ENCODE measurements at places on chromosomes 16 and 17. TPM values are rescaled to one million over a fixed set of nuclear protein-coding genes. Genes with fewer than 3 reads are reported as not detected.

Gene EIF3CL
- 119 TPM for total RNA-seq

Gene NKIRAS2
- 59.2 TPM for total RNA-seq

Gene SRSF2
- 453 TPM for total RNA-seq

Gene TP53TG3
- not detected for total RNA-seq

Gene SPATA32
- total RNA-seq = 0.23 TPM

Gene ADORA2B
- 0.98 TPM for total RNA-seq

Gene FNDC8
- total RNA-seq = not detected

Gene FAM117A
- 13.6 TPM for total RNA-seq

Gene CREBBP
- 97.6 TPM for total RNA-seq

Gene ATF7IP2
- total RNA-seq = 19.4 TPM

Gene FBXL16
- total RNA-seq = 3.0 TPM

Gene HBA1
- not detected for total RNA-seq

DNA sequence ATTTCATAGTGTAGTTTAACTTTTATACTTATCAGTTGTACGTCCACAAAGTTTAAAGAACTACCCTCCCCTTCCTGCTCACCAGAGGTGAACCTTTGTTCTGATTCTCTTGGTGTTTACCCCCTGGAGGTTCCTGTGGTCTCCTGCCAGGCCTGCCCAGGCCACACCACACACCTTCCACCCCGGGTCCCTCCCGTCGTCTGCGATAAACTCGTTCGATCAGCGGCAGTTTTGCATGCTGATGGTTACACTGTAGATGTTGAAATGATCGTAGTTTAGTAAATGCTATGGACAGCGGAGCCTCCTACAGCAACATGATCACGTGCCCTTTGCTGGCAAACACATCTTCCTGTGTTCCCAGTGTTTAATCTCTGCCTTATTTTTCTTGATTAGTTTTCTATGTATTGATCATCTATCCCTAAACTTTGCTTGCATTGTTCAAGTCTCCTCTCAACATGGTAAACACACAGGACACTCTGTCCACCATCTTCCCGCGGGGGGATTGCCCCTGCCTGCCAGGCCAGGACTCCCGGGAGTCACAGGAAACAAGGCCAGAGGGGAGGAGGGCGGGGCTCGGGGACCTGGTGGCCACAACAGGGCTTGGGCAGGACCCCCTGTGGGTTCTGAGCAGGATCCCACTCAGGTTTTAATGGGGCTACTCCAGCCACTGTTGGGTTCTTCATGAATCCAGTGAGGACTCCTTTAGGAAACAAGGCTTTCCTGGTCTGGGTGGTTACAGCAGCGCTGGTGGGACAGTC, 2.8 kb upstream of the ACSF3 start:
- DNase-seq = no peak

- DNase-seq = peak; percentile 62
These were observed at the start of gene RASL10B for GRCh38 chr17:35731239-35731916. TSS of gene RASL10B (plus strand) at chr17:35731639. CDS start at chr17:35735185, 3,546 bp downstream.

- DNase-seq = no peak
These were observed 138.5 kb upstream of the IRX3 start for GRCh38 chr16:54425068-54425467.

DNA sequence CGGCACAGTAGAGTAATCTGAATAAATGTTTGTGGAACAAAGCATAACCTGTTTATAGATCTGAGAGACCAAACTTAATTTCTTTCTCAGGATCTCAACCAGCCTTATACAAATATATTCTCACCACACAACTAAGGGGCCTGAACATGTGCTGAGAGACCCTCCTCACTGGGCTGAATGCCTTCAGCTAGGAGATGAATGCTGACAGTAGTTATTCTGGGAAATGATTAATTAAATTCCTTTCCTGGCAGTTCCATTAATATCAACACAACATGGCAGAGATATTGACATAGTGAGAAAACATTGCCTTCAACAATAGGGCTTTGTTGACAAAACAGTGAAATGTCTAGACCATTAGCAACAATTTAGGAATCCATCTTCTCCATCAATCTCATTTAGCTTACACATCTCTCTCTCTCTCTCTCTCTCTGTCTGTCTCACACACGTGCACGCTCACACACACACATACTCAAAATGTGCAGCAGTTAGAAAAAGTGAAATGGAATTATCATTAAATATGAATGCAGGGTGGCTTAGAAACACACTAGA, 780.8 kb upstream of the CDH8 start:
- DNase-seq = no peak

GRCh38 chr17:20774472-20775135, 195.1 kb downstream of the CDRT15L2 start:
- DNase-seq = no peak

GRCh38 chr17:68231541-68231940, 16.3 kb upstream of the AMZ2 start:
- DNase-seq = no peak

GRCh38 chr17:43471585-43472160, 12.1 kb upstream of the DHX8 start:
- no peak for DNase-seq

DNA sequence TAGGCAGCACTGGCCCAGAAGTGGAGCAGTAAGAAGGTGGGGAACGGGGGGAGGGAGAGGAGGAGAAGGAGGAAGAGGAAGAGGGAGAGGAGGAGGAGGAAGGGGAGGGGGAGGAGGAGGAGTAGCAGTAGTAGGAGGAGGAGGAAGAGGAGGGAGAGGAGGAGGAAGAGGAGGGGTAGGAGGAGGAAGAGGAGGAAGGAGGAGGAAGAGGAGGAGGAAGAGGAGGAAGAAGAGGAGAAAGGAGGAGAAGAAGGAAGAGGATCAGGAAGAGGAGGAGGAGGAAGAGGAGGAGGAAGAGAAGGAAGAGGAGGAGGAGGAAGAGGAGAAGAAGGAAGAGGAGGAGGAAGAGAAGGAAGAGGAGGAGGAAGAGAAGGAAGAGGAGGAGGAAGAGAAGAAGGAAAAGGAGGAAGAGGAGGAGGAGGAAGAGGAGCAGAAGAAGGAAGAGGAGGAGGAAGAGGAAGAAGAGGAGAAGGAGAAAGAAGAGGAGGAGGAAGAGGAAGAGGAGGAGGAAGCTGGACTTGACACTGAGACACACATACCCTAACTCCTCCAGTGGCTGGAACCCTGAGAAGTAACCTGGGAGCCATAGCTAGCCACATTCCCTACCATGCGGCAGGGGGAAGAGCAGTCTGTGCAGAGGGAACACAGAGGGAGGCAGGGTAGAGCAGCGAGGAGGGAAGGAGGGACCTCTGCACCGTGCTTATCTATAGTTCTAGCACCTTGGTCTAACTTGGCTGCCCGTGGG, 35.8 kb downstream of the LRRC75A start:
- no peak for DNase-seq

DNA sequence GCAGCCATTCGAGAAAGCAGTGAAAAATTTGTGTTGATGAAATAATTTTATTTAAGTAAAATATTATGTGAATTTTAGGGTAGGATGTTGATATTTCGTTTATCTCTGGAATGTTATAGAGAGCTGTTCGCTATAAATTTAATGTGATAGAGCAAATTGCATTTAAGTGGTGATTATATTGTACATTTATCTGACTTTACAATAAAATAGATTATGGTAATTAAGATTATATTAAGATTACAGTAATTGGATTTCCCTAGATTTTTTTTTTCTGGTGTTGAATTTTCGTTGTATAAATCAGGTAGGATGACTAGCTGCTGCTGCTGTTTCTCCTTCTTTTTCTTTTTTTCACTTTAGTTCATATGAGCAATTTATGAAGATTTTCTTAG, 71.0 kb downstream of the AATF start:
- no peak for DNase-seq

DNA sequence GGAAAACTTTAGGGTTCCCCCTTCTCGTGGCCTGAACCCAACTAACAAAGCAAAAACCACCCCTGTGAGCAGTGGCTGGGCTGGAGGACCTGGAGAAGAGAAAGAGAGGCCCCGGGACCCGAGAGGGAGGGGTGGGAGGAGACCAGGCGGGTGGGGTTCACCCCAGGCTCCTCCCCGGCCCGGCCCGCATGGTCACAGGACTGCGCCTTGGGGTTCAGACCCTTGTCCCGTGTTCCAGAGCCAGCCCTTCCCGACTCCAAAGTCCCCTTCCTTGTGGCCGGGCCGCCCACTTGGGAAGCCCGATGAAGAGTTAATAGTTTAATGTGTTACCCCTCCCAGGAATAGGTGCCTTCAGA, 852 bp downstream of the MARVELD3 start:
- DNase-seq = no peak

DNA sequence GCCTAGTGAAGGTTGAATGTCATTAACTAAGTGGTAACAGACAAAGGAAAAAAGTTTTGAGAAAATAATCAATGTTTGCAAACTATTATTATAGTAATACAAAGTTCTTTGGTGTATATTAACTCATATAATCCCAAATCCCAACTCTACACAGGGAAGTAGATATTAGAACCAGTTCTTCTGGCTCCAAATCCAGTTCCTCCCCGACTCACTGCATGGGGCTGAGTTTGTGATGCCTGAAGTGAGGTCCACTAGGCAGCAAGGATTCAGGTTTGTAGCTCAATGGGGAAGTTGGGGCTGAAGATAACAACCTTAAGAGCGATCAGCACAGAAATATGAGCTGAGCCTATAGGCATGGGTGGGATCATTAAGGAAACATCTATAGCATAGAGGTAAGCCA, 5.6 kb upstream of the SYNRG start:
- DNase-seq = no peak

DNA sequence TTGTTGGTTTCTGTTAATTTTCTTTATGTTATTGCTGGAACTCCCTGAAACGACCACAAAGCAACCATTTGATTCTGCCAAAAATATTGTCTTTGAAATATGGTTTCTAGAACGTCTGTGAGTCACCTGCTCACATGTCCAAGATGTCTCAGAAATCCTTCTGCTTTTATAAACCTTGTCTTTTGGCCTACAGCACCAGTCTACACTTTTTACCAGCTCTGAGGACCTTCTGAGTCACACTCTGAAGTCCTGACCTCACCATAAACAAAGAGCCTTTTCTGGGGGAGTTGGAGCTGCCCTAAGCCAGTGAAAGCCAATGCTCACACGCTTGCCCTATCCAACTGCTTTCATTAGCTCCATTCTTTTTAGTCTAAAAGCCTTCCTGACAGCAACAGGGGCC, 55.5 kb downstream of the GRIN2A start:
- no peak for DNase-seq

GRCh38 chr16:54397838-54398237, 111.3 kb upstream of the IRX3 start:
- no peak for DNase-seq

GRCh38 chr17:70169709-70170597, 621 bp downstream of the KCNJ2 start:
- DNase-seq = no peak

DNA sequence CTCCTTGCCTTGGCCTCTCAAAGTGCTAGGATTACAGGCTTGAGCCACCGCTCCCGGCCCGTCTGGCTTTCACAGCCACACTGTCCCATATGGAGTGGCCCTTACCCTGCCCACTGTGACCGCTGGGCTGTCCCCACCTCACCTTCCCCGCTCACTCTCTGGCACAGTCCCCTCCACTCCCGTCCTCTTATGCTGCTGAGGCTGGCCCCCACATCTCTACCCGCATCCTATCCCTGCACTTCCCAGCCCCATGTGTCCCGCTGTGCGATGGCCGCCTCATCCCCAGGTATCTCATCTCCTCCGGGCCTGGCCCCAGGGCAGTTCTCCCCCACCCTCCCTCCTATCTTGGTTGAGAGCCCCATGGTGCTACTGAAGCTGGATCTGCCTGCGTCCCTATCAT, 93.2 kb downstream of the PGS1 start:
- no peak for DNase-seq

DNA sequence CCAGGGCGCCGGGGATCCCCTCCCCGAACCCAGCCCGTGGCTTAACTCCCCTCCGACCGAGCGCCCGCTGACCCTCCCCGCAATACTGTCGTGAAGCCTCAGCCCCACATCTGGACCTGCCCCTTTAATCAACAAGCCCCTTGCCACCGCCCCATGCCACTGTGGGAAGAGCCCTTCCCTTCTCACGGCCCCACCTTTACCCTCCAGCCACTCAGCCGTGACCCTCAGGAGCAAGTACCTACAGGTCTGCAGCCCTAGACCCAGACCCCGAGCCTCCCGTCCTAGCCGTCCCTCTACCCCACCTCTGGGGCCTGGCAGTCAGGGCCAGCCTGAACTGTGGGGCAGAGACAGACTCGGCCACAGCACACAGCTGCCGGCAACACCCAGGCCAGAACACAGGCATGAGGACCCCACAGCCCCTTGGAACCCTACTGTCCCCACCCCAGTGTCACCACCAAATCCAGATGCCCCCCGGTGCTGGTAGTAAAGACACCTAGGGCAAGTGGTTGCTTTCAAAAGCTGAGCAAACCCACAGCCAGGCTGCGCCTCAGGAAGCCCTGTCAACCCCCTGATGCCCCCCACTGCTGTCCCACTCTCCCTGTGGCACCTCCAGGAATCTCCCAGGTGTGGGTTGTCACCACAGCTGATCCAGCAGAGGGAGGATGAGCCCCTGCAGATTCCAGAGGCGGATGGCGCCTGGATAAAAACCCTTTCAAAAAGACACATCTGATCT, 1.4 kb downstream of the NXPH3 start:
- no peak for DNase-seq

- DNase-seq = no peak
These were observed 109.7 kb downstream of the ADCY9 start for GRCh38 chr16:4006397-4006999.

DNA sequence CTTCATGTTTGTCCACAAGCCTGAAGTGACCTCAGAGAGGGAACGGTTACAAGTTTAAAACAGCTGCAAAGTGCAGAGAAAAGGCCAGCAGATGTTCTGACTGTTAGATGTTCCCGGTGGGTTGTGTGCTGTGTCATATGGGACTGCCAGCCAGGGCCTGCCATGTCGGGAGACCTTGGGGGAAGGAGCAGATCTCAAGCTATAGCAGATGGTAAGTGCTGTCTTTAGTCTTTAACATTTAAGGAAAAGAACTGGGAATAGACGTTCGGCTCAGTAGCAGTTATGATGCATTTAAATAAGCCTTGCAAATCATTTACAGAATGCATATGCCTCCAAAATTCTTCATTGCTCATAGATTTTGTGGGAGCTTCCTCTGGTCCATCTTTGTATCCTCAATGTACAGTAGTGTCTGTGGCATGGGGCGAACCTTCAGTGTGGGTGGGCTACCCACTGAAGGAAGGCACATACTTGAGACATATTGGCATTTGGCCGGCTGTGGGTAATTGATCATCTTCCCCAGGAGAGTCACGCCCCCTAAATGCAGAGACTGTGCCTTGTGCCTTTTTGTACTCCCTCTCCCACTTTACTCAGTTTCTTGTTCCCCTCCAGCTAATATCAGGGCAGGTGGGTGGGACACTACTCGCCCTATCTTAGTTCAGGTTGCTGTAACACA, 131.9 kb downstream of the NPIPB5 start:
- DNase-seq = no peak

- no peak for DNase-seq
These were observed 19.8 kb downstream of the REXO5 start for GRCh38 chr16:20826039-20826566.

DNA sequence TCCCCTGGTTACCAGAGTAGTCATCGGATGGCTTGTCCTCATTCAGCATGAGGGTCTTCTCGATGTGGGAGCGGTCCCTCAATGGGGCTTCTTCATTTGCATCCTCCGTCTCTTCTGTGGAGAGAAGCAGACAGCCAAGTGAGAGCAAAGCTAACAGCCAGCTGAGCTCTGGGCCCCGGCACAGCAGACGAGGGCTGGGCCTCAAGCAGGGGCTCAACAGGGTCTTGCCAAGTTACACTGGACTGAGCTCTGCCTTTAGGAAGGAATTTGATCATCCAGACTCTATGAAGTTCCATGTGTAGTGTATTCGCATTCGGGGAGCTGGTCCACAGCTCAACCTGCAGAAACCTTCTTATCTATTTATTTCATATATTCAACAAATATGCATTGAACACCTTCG, 37.4 kb downstream of the SRL start:
- DNase-seq = no peak

Measured in neural crest cell (in vitro differentiated cells).